ENCODE measurements at places on chromosomes 11 and 22.
A peak's percentile ranks its signal among the peaks of the same experiment; 100 is the strongest.

DNA sequence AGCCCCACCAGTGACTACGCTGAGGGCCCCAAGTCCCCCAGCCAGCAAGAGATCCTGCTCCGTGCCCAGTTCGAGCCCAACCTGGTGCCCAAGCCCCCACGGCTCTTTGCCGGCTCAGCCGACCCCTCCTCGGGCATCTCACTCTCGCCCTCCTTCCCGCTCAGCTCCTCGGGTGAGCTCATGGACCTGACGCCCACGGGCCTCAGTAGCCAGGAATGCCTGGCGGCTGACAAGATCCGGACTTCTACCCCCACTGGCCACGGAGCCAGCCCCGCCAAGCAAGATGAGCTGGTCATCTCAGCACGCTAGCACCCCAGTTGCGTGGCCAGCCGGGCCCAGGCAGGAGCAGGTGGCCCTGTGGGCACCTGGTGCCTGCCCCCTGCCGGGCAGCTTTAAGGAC lies 8.3 kb upstream of the MYRF start:
- DNase-seq, result no peak

GRCh38 chr22:26452236-26453016 lies 23.4 kb downstream of the ASPHD2 start:
- DNase-seq, result peak; percentile 14

DNA sequence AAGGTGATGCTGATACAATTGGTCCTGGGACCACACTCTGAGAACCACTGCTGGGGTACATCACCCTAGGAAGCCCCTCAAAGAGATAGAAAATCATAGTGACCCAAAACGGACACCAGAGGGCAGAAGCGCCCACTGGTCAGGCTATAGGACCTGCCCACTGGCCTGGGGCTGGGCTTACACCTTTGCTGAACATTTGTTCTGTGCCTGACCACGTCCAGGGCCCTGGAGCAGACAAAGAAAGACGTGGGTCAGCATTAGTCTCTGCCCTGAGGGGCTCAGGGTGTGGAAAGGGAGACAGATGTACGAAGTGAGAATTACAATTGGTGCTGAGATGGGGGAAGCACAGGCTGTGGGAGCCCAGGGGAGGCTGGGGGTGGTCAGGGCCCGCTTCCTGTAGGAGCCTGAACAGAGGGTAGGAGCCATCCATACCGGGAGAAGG lies 14.4 kb upstream of the SERPINH1 start:
- no peak for DNase-seq

- DNase-seq, result no peak
Measured at GRCh38 chr22:20956258-20957101, 10.6 kb upstream of the AIFM3 start.

- no peak for DNase-seq
Measured at GRCh38 chr11:73916435-73916834, 34.4 kb upstream of the DNAJB13 start.

DNA sequence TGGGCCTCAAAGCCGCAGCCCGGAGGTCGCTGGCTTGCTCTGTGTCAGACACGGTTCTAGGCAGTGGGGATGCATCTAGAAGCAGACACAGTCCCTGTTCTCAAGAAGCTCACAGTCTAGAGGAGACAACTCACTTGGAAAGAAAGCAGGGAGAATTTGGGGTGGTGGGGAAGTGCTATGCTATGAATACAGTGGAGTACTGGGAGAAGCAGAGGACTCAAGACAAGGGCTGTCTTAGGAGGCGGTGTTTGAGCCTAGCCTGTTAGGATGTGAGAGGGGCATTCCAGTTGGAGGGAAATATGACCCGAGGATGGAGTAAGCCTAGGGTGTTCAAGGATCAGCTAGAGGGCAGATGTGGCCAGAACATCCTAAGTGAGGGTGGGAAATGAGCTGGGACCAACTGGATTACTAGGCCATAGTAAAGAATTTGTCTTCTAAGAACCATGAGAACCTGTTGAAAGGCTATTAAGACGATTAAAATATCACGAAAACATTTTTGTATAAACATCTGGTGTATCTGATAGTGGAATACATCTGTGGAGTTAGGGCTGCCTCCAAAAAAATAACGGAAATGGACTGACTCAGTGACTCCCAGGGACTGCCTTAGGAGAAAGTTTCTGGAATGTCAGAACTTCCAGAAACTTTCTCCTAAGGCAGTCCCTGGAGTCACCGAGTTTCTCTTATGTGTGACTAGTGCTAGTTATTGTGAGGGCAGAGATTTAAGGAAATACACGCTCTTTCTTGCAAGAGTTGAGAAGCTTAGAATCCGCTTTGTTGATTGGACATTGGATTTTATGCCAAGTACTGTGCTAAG lies 1.1 kb upstream of the PITPNB start:
- DNase-seq, result no peak

- no peak for DNase-seq
Measured at GRCh38 chr11:43779306-43779705, 98.8 kb downstream of the HSD17B12 start.

DNA sequence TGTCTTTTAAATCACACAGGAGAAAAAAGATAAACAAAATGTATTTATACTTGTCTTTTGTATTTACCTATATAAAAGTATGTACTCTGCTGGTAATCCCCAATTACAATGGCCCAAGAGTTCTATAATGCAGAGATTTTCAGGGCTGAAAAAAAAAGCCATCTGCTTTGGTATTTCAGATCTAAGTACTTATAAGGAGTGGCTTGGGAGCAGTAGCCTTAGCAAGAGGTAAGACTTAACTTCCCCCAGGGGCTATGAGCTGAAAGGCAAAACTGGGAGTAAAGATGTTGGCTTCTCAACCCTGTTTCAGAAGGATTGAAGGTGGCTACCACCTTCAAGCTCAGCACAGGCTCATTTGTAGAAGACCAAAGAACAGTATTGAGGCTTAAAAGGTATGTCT lies 35.3 kb upstream of the EP300 start:
- DNase-seq, result no peak

- DNase-seq, result no peak
Measured at GRCh38 chr11:42709216-42709615, 602.6 kb upstream of the API5 start.

GRCh38 chr11:112630496-112630895 lies 330.7 kb upstream of the NCAM1 start:
- DNase-seq, result no peak

DNA sequence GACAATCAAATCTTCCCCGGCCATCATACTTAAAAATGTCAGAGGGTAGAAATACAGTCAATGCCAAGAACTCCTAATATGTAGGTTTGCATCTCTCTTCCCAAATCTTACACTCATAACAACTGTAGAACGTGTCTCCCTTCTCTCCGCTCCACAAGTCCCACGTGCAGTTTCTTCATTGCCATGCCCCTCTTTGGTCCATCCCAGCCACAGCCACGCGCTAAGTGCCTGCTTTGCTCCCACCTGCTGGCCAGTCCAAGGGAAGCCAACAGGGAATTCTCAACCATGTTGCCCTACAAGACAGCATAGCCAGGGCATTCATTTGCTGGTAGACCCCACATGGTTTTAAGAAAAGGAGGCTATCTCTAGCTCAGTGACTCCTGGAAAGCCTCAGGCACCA lies 420.6 kb upstream of the ISX start:
- no peak for DNase-seq

GRCh38 chr22:37819105-37819433 lies 4.1 kb upstream of the GALR3 start:
- no peak for DNase-seq

DNA sequence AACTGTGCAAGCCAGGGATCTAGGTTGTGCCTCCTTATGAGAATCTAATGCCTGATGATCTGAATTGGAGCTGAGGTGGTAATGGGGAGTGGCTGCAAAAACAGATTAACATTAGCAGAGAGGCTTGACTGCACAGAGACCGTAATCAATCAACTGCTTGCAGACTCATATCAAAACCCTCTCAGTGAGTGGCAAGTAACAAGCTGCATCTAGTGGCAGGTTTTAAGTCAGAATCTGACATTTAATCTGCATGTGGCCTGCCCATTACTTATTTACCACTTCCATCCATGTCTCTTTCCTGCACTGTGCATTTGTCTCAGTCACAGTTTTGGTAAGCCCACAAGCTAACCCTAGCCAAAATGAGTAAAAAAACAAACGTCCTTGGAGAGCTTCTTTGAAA lies 11.2 kb downstream of the C11orf58 start:
- DNase-seq, result no peak

DNA sequence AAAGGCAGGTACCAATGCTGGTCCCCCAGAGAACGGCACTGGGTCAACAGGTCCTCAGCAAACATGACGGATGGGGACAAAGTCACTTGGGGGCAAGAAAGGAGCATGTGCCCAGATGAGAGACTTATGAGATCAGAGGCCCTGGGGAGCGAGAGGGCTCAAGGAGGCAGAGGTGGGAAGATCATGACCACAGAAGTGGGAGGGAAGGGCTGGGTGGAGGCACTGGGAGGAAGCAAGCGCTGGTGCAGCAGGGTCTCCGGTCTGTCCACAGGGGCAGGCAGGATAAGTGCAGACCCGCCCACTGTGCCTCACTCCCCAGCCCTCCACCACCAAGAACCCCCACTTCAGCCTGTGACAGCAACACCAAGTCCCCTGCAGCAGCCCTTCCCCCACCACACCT lies 10.9 kb downstream of the ELFN2 start:
- DNase-seq, result no peak

DNA sequence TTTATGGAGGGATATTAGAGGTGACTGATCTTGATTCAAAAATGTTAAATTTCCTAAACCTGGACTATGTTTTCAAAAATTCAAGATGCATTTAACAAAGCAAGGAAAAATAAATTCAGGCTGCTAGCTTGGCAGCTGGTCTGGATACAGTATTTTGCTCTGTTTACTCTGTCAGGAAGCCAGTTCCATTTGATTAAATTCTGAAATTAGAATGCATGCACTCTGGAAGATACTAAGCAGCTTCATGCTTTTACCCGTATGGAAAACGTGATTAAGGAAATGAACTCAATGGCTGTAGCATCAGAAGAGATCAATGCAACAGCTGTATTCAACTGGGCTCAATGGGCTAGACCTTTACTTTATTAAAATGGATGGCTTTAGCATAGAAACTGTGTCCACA lies 14.2 kb downstream of the C11orf71 start:
- DNase-seq, result no peak

Data from activated CD4-positive, CD25-positive, alpha-beta regulatory T cell treated with anti-CD3 and anti-CD28 coated beads, Interleukin-2, amount 50 U/mL, for 72 hours (primary cell).